ENCODE measurements at places on chromosomes 6 and 20.

GRCh38 chr20:6026051-6026450 is 27.8 kb downstream of the LRRN4 start:
- no peak for DNase-seq

DNA sequence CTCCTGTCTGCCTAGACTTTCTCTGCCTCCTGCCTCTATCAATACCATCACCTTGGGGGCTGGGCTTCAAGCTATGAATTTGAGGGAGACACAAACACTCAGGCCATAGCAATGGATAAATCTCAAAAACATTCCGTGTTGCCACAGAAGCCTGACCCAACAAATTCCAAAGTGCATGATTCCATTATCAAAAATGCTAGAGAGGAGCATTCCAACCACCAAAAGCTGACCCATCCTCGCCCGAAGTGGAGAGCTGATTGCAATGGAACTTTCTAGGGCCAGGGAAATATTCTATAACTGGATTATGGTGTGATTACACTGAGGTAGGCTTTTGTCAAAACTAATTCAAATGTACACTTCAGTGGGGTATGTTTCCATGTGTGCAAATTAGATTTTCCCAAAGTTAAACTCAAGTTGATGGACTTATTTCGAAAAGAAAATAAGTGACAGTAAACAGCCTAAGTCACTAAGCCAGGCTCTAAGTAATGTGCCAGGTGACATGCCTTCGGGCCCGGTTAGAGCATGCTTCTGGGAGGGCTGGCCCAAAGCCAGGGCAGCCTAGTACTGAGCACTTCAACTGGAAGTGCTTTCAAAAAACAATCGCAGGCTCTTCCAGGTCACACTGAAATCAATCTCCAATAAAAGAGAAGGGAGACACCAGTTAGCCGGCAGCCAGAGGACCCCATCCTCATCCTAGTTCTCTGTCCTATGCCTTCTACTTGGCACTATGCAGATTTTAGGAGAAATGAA is 142.3 kb downstream of the TBXT start:
- DNase-seq = no peak

- no peak for DNase-seq
Measured at GRCh38 chr6:51415501-51415900, 596.8 kb downstream of the TFAP2B start.

- DNase-seq = no peak
Measured at GRCh38 chr6:16723826-16724225, 37.4 kb downstream of the ATXN1 start.

DNA sequence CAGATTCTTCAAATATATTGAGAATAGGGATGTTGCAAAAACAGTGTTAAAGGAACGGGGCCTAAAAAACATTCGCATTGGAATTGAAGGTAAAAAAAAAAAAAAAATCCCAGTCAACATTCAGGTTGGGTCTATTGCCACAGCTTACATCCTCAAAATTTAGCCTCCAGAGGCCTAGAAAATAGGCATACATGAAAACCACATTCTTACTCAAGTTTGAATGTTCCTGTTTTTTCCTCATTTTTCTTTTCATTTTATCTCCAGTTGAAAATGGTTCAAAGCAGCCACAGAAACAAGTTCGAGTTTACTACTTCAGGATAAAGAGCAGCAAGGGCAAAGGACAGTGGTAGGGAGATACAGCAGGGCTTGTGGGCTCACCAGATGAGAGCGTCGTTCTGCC is 41.9 kb downstream of the KCTD20 start:
- DNase-seq = no peak

GRCh38 chr20:19368351-19368750 is 155.9 kb downstream of the SLC24A3 start:
- DNase-seq = no peak

DNA sequence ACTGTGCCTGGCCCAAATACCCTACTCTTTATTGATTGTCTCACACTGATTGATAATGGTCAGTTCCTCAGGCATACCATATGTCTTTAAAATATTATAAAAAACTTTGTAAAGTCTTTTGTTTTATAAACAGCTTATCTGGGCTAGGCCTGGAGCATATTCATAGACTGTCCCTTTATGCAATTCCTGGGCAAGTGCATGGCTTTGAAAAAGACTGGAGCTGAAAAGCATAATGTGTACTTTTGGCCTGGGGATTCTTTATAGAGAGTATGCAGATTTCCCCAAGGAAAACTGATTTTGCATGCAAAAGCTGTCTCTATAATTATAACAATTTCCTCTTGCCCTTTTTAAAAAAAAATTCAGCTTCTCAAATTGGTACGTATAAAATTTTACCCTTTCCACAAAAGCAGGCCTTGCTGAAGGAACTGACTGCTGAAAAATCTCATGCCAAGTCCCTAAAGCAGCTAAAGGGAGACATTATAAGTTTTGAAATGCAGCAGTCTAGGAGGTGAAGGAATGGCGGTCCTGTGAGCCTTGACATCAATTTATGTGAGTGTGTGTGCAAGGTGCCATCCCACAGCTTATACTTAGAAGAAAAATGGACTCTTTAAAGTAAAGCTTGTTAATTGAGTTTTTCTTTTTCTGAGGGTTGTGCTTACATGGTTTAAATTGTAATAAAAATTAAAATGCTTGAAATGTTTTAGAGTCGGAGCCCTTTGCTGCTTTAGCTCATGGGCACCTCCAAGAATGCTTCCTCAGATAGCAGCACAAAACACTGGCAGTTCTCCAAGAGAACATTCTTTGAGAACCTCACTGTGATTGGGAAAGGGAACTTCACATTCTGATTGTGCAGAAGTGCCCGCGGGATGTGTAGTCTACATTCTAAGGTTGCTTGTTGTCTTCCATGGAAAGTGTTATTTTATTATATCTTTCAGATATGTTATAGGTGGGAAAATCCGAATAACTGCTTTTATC is 43.9 kb downstream of the PLCB4 start:
- DNase-seq = no peak

GRCh38 chr20:33789858-33790182 is 21.3 kb upstream of the CHMP4B start:
- no peak for DNase-seq

- DNase-seq = no peak
Measured at GRCh38 chr6:152246554-152247337, 390.4 kb downstream of the SYNE1 start.
